ENCODE measurements at places on chromosomes 11 and 22.

DNA sequence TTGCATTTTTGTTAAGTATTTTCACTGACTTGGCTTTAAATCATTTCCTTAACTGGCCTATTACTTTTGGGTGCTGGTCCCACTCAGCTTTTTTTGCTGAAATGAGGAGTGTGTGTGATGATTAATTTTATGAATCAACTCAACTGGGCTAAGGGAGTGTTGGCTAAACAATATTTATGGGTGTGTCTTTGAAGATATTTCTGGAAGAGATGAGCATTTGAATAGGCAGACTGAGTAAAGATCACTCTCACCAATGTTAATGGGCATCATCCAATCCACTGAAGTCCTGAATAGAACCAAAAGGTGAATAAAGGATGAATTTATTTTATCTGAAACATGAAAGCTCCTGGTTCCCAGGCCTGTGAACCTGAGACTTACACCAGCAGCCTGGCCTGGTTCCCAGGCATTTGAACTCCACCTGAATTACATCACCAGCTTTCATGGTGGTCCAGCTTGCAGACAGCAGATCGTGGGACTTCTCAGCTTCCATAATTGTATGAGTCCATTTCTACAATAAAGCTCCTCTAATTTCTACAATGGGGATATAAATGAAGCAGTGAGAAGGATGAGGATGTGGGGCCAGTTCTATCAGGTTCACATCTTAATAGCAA is 241.3 kb upstream of the ZC3H12C start:
- DNase-seq = no peak

DNA sequence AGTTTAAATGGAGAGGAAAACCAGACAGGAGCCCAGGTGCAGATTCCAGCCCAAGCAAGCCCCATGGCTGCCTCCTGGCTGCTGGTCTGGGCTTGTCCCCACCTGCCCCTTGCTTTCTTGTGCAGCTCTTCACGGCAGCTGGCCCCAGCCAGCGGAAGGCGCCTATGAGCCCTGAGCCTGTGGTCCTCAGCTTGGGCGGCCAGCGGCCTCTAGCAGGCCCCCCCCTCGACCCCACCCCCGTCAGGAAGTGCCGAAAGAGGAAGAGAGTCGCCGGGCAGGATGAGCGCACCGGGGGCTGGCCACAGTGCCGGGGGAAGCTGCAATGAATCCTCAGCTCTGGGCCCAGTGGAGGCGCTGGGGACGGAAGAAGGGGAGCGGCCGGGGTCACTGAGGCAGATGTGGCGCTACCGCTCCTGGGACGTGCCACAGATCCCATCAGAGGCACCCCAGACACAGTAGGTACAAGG is 2.1 kb upstream of the DGKZ start:
- DNase-seq = peak; percentile 60

DNA sequence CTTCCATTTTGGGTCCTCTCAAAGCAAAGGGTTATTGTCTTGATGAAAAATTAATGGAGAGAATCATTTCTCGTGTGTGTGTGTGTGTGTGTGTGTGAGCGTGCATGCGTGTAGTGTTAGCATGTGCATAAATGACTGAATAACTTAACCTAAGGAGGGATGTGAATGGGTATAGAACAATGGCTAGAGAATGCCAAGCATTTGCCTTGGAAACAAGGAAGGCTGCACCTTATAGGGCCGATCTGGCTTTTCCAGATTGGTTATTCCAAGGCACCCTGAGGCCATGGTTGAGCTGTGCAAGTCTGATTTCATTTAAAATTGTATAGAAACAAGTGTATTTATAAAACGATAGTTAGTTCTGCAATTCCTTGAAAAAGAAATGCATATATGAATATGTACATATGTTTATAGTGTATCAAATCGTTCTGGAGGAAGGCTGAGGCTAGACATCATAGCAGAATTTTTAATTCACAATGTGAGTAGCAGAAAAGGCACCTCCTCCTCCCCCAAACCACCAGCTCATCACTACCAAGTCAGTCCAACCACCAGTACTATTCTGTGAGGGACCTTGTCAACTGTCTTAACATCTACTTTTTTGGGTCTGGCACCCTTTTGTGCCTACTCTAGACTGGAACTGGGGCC is 322.7 kb upstream of the ISX start:
- no peak for DNase-seq

- no peak for DNase-seq
Observed at GRCh38 chr11:112318184-112318591, 57.5 kb upstream of the PLET1 start.

- DNase-seq = no peak
Observed at GRCh38 chr11:120651396-120651795, 139.8 kb downstream of the GRIK4 start.

- DNase-seq = no peak
Observed at GRCh38 chr22:23673050-23673620, 17.7 kb upstream of the RGL4 start.

- DNase-seq = no peak
Observed at GRCh38 chr11:88377646-88378045, 40.1 kb upstream of the CTSC start.

DNA sequence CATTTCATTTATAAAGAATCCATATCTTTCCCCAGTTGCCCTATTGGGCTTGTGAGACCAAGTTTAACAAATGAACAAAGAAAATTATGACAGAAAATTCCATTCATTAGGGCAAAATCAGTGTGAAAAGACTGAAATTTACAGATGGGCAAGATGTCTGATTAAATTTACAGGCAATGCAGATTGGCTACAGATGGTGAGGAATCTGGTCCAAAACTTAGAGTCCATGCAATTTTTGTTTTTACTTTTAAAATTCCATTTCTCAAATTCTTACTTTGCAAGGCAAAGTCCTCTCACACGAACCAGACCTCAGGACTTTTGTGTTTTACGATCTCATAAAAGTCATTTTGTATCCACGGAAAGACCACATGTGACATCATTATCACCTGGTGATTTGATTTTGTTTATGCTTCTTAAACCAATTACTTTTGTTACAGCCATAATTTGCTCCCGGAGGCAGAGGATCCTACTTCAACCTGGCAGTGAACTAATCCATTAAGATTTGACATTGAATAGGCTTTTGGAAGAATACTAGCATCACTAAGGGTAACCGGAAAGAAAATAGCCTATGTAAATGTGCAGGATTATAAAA is 843.7 kb upstream of the CHORDC1 start:
- DNase-seq = no peak

GRCh38 chr11:104541701-104542100 is 356.6 kb downstream of the CASP12 start:
- DNase-seq = no peak

DNA sequence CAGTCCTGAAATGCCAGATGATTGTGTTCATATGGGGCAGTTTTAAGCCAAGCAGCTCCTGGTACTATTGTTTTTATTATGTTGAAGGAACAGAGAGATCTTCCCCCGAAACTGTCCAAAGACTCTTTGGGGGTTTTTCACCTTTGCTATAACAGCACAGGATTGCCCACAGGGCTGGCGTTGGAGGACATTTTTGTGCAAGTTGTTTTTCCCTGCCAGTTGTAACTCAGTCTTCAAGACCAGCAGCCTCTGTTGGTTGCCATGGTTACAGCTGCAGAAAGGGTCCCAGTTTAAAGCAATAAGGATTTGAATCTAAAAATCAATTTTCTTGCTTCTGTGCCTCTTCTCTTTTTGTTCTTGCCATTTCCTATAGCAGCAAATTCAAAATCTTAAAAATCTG is 45.4 kb upstream of the YWHAH start:
- no peak for DNase-seq

GRCh38 chr22:37230673-37231405 is 13.2 kb downstream of the RAC2 start:
- peak; percentile 90 for DNase-seq

- DNase-seq = no peak
Observed at GRCh38 chr11:118291477-118292135, 12.9 kb upstream of the CD3E start.

GRCh38 chr11:129750343-129751292 is 65.0 kb upstream of the TMEM45B start:
- peak; percentile 81 for DNase-seq

DNA sequence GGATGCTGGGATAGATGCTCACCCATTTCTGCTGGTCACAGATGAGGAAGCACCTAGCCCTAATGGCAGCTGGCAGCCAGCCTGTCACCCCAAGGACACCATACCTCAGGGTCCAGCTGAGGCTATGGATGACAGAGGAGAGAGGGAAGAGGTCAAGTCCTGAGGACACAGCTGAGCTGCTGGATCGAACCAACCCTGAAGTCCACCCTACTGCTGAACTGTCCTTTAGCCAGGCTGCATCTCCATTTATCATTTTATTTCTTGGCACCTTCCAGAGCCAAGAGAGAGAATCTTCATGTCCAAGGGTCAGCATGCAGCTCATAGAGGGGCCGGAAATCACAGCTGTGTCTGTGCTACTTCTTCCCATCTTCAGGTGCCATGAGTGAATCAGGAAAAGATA is 30.9 kb downstream of the RPS6KA4 start:
- no peak for DNase-seq

- DNase-seq = no peak
Observed at GRCh38 chr11:120613264-120614226, 102.0 kb downstream of the GRIK4 start.

DNA sequence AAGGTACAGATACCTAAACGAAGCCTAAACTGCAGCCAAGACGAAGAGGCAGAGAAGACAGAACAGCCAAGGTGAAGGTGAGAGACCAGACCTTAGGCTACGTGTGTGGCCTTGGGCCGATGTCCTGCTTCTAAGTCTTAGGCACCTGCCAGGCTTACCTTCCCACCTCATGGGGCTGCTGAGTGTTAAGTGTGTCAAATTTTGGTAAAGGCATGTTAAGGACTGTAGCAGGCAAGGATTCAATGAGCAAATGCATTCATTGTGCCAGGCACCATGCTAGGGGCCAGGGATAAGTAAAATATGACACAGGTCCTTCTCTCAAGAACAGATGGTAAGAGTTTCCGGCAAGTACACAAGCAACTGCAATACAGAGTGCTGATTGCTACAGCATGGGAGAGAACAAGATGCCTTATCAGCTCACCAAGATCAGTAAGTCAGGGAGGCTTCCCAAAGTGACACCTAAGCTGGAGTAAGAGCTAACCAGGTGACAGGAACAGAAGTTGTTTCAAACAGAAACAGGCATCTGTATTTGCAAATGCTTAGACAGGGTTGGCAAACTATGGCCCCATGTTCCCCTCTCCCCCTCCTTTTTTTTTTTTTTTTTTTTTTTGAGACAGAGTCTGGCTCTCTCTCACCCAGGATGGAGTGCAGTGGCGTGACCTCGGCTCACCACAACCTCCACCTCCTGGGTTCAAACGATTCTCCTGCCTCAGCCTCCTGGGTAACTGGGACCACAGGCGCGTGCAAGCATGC is 46.7 kb downstream of the CLTCL1 start:
- DNase-seq = no peak

DNA sequence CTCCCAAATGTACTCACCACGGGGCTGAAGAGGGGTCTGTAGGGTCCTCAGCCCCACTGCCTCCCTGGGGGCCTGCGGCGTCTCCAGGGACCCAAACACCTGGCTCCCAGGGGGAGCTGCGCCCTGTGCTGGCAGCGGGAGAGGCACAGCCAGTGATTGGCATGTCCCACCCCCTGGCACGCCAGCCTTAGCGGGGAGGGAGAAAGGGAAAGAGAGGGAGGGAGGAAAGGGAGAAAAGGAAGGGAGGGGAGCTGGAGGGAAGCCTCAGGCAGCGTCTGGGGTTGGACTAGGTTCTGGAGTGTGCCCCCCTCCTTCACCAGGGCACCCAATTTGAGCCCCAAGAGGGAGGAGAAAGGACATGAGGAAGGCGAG is at the start of gene CHRM1:
Gene CHRM1 (minus strand): TSS at position 163 of the 372 bp plus-strand sequence. CDS start 10,263 bp downstream, outside the sequence.
- no peak for DNase-seq

DNA sequence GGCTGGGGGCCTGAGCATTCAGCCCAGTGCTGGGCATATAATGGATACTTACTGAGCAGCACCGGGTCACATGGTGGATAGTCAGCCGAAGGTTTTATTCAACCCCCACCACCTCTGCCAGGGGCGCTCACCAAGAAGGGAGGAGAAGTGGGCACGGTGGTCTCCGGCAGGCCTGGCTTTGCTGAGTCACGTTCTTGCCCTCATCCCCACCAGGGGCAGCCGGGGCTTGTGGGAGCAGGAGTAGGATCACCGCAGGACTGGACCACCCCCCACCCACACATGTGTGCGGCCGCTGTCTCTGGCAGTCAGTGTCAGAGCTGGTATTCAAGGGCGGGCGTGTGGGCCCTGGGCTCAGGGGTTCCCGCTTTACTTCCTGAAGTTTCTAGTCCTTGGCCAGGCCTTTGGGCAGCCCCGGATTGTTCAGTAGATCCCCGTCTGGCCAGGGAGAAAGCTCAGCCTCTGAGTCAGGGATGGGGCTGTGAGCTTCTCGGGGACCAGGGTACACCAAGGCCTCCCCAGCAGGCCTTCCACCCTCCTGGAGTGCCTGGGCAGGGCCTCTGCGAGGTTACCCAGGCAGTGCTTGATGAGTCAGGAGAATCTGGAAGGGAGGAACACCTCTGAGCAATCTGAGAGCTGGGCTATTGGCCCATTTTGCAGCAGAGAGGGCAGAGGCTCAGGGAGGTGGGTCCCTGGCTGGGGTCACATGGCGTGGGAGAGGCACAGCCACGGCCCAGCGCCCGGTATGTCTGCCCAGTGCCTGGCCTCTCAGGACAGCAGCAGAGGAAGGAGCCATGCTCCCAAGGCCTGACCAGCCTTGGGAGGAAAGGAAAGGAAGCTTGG is 60.6 kb downstream of the RTL6 start:
- DNase-seq = no peak

DNA sequence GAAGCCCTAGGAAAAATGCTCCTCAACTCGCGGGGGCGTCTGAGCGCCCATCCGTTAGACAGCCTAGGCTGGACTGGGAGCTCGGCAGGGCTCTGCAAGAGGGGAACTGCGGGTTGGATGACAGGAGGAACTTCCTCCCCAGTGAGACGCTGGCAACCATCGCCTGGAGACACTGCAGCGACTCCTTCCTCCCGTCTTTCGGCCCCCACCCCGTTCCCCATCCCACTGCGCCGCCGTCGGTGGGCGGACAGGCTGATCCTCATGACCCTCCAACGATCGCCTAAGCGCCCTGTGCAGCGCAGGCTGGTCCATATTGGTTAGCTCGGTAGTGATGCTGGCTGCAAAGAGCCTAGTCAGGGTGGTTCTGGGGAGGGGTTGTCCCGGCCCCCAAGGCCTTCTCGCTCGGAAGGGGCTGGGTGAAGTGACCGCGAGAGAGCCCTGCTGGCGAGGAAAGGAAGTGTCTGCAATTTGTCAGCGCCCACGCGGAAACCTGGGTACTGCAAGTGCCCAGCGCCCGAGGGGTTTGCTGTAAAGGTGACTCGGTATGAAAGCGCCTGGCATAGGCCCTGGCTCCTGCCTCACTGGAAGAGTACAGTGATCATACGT is 638 bp downstream of the NRGN start:
- peak; percentile 68 for DNase-seq

- DNase-seq = no peak
Observed at GRCh38 chr22:40241200-40241763, 63.6 kb downstream of the TNRC6B start.

DNA sequence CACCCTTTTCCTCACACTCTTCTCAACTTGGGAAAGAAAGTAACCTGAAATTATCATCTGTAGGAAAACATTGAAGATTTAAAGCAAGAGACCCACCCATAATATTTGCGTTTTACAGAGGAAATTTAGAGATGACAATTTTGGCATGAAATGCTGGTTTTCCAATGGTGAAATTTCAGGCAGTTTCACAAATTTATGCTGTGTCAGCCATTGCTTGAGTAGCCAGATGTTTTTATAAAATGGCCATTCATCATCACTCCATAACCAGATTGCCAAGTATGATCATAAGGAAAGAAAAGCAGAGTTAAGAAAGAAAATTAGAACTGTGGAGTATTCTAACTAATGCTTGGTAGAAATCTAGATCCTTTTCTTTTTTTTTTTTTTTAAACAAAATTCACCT is 732.9 kb downstream of the NELL1 start:
- no peak for DNase-seq

GRCh38 chr11:45921561-45922424 is 663 bp upstream of the LARGE2 start:
- peak; percentile 24 for DNase-seq

GRCh38 chr11:85673393-85673792 is 8.5 kb upstream of the CREBZF start:
- DNase-seq = no peak

All from activated naive CD4-positive, alpha-beta T cell treated with anti-CD3 and anti-CD28 coated beads, Interleukin-2, amount 10 ng/mL, durations not matched to agents 7 days and 5 days (primary cell).